H9 (cell line): ENCODE measurements at places on chromosomes 6 and 20. TPM values are rescaled to one million over a fixed set of nuclear protein-coding genes. Genes with fewer than 3 reads are reported as not detected.
A peak's percentile ranks its signal among the peaks of the same experiment; 100 is the strongest.

FNDC1 gene
- 0.24 TPM in 2 replicates for total RNA-seq

CAPN11 gene
- 0.28 and 0.29 TPM in 2 replicates for total RNA-seq

GRCh38 chr6:30804333-30804732 lies 60.0 kb upstream of the IER3 start:
- DNase-seq = no peak
- H3K27me3 ChIP-seq = no peaks in the 10 kb centered on the region
- H3K4me1 ChIP-seq = no peaks in the 10 kb centered on the region

- H3K4me1 ChIP-seq = no peaks in the 10 kb centered on the region; the same call in 1 of the 2 replicates
- no peaks in the 10 kb centered on the region for H3K36me3 ChIP-seq
- DNase-seq = peak; percentile 80
- no peak overlapping the region for H3K27ac ChIP-seq
These were observed 38.5 kb downstream of the TPD52L1 start for GRCh38 chr6:125191916-125192609.

DNA sequence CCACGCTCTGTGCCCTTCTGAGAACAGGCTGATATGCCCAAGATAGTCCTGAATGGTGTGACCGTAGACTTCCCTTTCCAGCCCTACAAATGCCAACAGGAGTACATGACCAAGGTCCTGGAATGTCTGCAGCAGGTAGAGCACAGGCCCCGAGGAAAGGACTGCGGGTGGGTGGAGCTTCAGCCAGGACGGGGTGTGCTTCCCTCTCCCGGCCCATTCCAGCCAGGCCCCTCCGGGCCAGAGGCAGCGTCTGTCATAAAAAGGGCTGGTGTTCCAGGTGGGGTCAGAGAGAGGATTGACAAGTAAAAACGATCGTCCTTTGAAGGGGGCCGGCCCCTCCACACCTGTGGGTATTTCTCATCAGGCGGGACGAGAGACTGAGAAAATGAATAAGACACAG lies 1.3 kb downstream of the RTEL1 start:
- H3K4me3 ChIP-seq = peak overlapping the region; percentile 97
- H3K27me3 ChIP-seq = no peaks in the 10 kb centered on the region; the same call in 1 of the 2 replicates
- no peaks in the 10 kb centered on the region; the same call in 1 of the 2 replicates for H3K4me1 ChIP-seq
- DNase-seq = no peak
- H3K27ac ChIP-seq = no peak overlapping the region

DNA sequence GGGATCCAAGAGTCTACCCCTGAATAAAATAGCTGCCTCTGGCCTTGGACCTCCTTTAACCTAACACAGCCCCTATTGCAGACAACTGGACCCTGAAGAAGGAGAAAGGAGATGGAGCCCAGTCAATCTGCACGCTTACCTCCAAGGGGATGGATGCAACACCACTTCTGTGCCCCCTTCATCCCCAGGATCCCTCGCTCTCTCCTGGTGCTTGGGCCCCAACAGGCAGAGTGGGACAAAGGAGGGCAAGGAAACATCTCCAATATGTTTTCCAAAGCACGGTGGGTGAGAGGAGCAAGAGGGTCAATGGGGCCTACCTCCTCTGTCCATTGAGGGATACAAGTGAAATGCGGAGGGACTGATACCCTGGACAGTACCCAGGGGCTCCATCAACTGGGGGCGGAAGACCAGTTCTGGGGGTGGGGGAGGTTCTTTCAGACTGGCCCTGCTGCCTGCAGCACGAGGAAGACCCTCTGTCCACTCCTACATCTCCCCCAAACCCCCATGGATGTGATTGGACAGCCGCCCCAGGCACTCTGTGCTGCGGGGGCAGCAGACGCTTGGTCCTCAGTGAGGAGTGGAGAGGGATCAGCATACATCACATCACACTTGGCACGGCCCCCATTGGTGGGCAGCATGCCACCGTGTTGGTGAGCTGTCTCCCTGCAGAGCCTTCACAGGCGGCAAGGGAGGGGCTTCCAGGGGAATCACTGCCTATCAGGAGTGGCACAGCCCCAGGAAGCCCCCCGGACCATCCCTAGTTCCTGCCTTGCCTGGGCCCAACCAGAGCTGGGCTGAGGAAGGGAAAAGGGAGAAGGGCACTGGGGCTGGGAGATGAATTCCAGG lies 70.6 kb downstream of the MRPL14 start:
- H3K4me1 ChIP-seq = peaks cover 4% of the 10 kb centered on the region; the same call in 1 of the 2 replicates
- H3K4me3 ChIP-seq = no peak overlapping the region
- no peaks in the 10 kb centered on the region for H3K27me3 ChIP-seq
- H3K27ac ChIP-seq = no peak overlapping the region

DNA sequence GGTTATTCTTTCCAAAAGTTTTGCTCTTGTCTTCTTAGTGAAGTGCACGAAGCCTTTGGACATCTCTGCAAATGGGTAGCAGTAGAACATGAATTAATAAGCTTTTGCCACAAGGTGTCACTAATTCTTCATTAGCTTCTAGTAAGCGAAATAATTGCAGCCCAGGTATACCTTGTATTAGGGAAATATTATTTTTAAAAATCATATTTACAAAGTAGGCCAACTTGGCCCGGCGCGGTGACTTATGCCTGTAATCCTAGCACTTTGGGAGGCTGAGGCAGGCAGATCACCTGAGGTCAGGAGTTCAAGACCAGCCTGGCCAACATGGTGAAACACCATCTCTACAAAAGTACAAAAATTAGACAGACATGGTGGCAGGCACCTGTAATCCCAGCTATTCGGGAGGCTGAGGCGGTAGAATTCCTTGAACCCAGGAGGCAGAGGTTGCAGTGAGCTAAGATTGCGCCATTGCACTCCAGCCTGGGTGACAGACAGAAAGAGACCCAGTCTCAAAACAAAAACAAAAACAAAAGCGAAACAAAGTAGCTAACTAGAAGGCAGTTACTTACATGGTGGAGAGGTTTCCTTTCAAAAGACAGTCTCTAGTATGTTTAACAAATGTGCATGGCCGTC lies 8.8 kb upstream of the RSPH3 start:
- H3K27ac ChIP-seq = no peak overlapping the region
- H3K4me1 ChIP-seq = no peaks in the 10 kb centered on the region
- H3K4me3 ChIP-seq = no peak overlapping the region
- DNase-seq = no peak
- H3K36me3 ChIP-seq = no peaks in the 10 kb centered on the region

- H3K27ac ChIP-seq = no peak overlapping the region
- no peak overlapping the region for H3K4me3 ChIP-seq
- no peaks in the 10 kb centered on the region for H3K4me1 ChIP-seq
- H3K36me3 ChIP-seq = no peaks in the 10 kb centered on the region
These were observed 13.2 kb downstream of the GCNT2 start for GRCh38 chr6:10534419-10534762.

DNA sequence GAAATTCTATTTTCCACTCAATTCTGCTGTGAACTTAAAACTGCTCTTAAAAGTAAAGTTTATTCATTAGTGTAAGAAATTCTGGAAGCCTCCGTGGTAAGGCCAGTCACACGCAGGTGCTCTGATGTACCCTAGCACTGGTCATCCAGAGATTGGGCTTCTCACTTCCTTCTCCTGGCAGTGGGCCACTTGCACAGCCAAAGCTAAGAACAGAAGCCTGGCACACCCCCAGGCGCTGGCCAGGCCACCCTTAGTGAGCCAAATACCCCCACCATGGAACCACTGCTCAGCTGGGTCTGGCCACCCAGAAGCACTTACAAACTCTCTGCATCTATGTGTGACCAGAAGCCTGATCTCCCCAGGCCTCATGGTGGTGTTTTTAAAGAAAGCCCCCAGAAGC lies 35.3 kb upstream of the ARFGEF2 start:
- no peak overlapping the region for H3K27ac ChIP-seq
- no peaks in the 10 kb centered on the region for H3K36me3 ChIP-seq
- no peaks in the 10 kb centered on the region for H3K4me1 ChIP-seq
- no peak overlapping the region for H3K4me3 ChIP-seq
- DNase-seq = no peak
- H3K27me3 ChIP-seq = no peaks in the 10 kb centered on the region

DNA sequence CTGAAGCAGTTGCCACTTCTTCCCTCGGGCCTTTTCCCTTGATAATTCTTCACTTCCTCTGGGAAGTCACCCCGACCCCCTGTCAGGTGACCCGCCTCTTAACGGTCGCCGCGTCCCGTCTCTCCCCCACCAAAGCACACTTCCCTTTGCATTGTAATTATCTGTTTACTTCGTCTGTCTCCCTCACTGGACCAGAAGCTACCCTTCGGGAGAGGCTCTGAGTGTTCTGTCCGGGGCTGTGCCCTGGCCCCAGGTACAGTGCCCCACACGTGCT lies 771 bp upstream of the SNAI1 start:
- peaks cover 21% of the 10 kb centered on the region for H3K36me3 ChIP-seq
- DNase-seq = no peak
- H3K4me3 ChIP-seq = peak overlapping the region; percentile 74
- H3K27me3 ChIP-seq = peaks cover 2% of the 10 kb centered on the region; the same call in 1 of the 2 replicates

DNA sequence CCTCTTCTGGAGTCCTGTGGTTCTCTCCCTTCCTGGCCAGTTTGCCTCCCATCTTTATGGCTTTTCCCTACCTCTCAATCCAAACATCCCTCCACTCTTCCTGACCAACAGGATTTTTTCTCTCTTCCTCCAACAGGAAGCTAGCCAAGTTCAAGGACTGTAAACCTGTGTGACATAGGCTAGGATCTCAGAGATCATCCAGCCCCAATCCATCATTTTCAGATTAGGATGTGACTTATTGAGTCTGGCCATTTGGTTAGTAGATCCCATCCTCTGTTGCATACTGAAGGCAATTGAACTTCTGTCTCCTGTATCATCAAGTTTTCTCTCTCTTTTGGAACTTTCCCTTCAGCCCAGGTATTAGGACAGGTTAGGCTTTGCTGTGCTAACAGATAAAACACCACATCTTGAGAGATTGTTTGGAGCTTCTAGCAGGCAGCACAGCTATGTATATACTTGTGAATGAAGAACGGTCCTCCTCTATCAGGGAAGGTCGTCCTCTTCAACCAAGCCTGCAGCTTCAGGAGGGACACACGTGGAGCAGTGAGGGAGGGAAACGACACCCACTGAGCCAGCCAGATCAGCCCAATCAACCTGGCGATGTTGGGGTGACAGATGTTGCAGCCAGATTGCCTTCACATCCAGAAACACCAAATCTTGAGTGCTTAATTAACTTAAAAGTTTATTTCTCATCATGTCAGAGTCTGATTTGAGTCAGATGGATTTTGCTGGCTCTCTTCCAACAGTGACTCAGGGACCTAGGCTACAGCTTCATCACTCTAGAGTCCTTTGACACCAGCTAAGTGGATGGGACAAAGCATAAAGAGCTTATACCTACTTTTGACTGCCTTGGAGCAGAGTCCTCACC lies 106.8 kb downstream of the GJA10 start:
- H3K36me3 ChIP-seq = no peaks in the 10 kb centered on the region
- H3K27me3 ChIP-seq = no peaks in the 10 kb centered on the region
- H3K4me1 ChIP-seq = no peaks in the 10 kb centered on the region
- DNase-seq = no peak

DNA sequence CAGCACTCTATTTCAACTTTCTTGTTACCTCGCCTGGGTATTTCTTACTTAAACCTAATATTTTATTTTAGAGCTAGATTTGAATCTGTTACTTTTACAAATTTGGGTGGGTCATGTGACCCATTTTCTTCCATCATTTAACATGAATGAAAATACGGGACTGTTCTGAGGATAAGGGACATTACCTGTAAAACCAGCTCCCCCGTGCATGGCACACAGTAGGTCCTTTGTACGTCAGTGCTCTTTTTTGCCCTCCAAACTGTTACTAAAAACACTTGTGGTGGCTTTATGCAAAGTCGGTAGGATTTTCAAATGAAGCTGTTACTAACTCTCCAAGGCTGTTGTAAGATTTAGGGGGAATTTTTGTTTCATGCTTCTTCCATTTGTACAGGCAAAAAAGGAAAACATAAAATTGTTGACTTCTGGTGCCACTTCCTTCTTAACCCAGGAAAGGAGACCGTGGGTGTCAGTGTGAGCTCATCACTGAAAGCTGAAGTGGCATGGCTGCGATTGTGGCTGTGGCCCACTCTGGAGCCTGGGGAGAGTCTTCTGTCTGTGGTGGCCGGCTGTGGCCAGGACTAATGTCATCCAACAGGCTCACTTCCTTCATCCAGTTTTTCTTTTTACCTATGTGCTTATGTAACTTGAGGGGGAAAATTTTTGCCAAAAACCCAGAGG lies 40.2 kb upstream of the PXDC1 start:
- H3K4me1 ChIP-seq = peaks cover 2% of the 10 kb centered on the region; the same call in 1 of the 2 replicates
- no peak overlapping the region for H3K27ac ChIP-seq
- no peaks in the 10 kb centered on the region for H3K36me3 ChIP-seq
- DNase-seq = no peak
- no peak overlapping the region for H3K4me3 ChIP-seq

- no peak for DNase-seq
- H3K36me3 ChIP-seq = no peaks in the 10 kb centered on the region
- no peaks in the 10 kb centered on the region for H3K27me3 ChIP-seq
- no peak overlapping the region; the same call in 2 of the 3 replicates for H3K4me3 ChIP-seq
- H3K27ac ChIP-seq = no peak overlapping the region
- H3K4me1 ChIP-seq = no peaks in the 10 kb centered on the region; the same call in 1 of the 2 replicates
These were observed 680.6 kb downstream of the RFPL4B start for GRCh38 chr6:113027780-113028179.

GRCh38 chr6:156347246-156347645 lies 429.9 kb upstream of the ARID1B start:
- H3K4me3 ChIP-seq = no peak overlapping the region
- H3K27ac ChIP-seq = no peak overlapping the region
- no peaks in the 10 kb centered on the region for H3K36me3 ChIP-seq
- no peaks in the 10 kb centered on the region for H3K4me1 ChIP-seq

- H3K4me1 ChIP-seq = no peaks in the 10 kb centered on the region
- no peak for DNase-seq
- no peak overlapping the region for H3K27ac ChIP-seq
- peaks cover 82% of the 10 kb centered on the region for H3K27me3 ChIP-seq
These were observed 5.4 kb downstream of the FOXF2 start for GRCh38 chr6:1394514-1395463.

DNA sequence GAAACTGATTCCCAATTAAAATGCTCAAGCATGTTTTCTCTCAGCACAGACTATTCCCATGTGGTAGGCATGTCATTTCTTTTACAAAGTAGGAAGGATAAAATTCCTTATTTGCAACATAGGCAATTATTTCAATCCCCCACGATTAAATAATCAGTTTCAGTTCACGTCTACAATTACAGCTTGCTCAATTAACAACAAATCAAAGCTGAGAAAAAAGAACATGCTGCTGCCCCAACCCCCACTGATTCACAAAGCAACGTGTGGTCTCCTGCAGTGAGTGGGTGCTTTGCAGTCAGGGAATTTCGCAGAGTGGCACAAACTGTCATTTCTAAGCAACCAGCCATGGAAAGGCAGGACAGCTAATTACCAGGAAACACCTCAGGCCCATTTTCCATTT lies 17.0 kb downstream of the RNASET2 start:
- DNase-seq = no peak
- no peaks in the 10 kb centered on the region for H3K4me1 ChIP-seq
- no peak overlapping the region for H3K27ac ChIP-seq
- peaks cover 13% of the 10 kb centered on the region for H3K36me3 ChIP-seq
- H3K4me3 ChIP-seq = no peak overlapping the region
- H3K27me3 ChIP-seq = no peaks in the 10 kb centered on the region

- DNase-seq = no peak
- no peak overlapping the region for H3K27ac ChIP-seq
- H3K27me3 ChIP-seq = no peaks in the 10 kb centered on the region
- H3K4me1 ChIP-seq = peaks cover 7% of the 10 kb centered on the region; the same call in 1 of the 2 replicates
- H3K4me3 ChIP-seq = no peak overlapping the region
- no peaks in the 10 kb centered on the region for H3K36me3 ChIP-seq
These were observed 26.4 kb upstream of the FAM83C start for GRCh38 chr20:35318502-35319157.

GRCh38 chr6:140320081-140321080 lies 945.9 kb upstream of the CITED2 start:
- no peaks in the 10 kb centered on the region for H3K27me3 ChIP-seq
- no peak overlapping the region for H3K4me3 ChIP-seq
- DNase-seq = no peak
- no peak overlapping the region for H3K27ac ChIP-seq
- no peaks in the 10 kb centered on the region; the same call in 1 of the 2 replicates for H3K4me1 ChIP-seq
